ENCODE measurements at places on chromosomes 5 and 9.

GRCh38 chr5:72160329-72160728 lies 53.1 kb downstream of the MAP1B start:
- no peak for DNase-seq

GRCh38 chr5:124741711-124742496 lies 4.5 kb downstream of the ZNF608 start:
- peak; percentile 49 for DNase-seq

DNA sequence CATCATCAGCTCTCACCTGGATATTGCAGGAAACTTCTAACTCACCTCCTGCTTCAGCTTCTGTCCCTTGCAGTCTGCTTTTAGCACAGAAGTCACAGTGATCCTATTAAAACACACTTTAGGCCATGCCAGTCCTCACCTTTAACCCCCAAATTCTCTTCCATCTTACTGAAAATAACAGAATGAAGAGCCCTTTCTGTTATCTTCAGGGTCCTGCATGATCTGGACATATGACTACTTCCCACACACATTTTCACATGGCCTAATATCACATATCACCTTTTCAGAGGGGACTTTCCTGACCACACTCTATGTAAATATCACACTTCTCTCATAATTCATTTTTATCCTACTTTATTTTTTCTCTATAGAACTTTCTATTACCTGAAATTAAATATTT lies 550.6 kb upstream of the CLINT1 start:
- no peak for DNase-seq

GRCh38 chr5:112684737-112685136 lies 52.9 kb upstream of the APC start:
- DNase-seq = no peak

DNA sequence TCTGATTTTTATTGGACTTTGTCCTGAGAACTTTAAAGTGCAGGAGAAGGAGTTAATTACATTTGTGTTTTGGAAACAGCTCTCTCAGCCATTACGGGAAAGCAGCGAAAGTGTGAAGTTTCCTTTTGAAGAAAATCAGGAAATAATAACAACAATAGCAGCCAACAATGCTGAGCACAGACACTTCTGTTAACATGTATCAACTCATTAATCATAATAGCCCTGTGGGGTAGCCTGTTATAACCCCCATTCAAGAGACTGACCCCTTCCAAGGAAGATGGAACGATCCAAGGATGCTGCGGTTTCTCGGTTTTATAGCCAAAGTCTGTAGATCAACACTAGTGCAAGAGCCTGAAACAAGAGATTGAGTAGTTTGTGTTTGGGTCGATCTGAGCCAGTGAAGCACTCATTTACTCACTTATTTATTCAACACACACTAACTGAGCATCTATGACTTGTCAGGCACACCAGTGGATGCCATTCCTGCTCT lies 195.5 kb downstream of the DRD1 start:
- no peak for DNase-seq

DNA sequence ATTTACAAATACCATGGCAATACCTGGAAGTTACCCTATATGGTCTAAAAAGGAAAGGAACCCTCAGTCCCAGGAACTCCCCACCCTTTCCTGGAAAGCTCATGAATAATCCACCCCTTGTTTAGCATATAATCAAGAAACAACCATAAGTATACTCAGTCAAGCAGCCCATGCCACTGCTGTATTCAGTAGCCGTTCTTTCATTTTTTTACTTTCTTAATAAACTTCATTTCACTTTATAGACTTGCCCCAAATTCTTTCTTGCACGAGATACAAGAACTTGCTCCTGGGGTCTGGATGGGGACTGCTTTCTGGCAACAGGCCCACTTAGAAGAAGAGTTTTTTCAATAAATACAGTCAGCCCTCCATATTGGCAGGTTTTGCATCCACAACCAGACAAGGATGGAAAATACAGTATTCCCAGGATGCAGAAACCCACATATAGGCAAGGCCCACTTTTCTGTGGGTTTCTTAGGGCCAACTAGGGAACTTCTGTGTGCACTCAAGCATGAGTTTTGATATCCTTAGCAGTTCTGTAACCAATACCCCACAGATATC lies 2.8 kb upstream of the TBCA start:
- DNase-seq = no peak

DNA sequence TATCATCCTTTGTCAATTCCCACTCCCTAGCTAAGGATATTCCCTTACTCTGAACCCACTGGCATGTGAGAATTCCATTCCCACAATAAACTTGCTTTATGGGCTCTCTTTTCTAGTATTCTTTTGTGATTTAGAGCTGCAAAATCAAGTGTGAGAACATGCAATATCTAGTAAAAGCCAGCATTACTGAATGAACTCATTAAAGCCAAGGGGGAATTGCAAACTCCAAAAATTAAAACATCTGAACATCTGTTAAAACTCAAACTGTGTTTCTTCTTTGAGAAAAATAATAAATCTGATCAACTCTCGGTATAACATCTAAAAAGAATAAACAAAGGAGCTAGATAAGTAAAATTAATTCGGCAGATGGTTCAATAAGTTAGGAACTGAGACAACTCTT lies 53.1 kb upstream of the MPDZ start:
- DNase-seq = no peak

DNA sequence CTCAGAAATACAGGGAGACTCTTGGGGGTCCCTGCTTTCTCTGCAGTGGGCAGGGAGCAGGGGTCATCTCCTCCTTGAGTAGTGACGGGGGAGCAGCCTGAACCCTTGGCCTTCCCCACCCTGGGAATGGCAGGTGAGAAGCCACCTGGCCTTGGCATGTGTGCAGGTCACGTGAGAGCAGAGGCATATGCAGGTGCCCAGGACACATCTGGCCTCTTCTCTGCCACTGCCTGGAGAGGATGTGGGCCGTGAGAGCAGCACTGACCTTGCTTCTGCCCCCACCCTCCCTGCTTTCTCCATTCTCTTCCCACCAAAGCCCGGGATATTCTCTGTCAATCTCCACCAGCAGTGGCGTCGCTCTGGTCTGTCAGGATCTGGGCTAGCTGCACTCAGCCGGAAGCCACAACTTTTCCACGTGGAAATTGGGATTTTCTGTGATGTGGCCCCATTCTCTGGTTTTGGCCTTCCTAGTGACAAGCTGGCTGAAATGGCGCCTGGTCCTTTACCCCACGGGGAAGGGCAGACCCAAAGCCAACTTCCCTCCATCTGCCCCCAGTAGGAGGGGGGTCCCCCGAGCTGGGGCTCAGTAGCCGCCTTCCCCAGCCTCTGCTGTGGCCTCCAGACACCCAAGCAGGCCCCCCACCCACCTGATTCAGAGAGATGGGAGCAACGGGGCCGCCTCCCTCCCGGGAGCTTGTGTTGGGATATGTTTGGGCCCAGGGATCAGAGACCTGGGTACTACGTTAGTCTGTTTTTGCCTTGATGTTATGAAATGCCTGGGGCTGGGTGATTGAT lies 70.4 kb upstream of the FCN1 start:
- no peak for DNase-seq

GRCh38 chr9:127319366-127320114 lies 55.0 kb downstream of the GARNL3 start:
- no peak for DNase-seq

GRCh38 chr9:107881626-107882300 lies 392.2 kb upstream of the KLF4 start:
- DNase-seq = peak; percentile 19

GRCh38 chr5:44783634-44784315 lies 25.0 kb upstream of the MRPS30 start:
- no peak for DNase-seq

DNA sequence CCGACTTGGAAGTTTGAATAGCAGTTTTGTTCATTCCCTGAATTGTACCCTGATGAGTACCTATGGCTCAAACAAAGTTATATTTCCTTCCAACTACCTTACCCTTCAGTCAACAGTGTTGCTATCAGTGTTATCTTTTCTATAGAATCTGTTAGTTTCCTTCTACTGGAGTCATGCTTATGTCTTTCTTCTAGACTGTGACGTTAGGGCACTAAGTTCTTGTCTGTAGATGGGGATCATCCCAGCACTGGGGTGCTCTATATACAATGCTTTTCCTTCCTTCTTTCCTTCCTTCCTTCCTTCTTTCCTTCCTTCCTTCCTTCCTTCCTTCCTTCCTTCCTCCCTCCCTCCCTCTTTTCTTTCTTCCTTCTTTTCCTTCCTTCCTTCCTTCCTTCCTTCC lies 973.0 kb downstream of the CDH12 start:
- DNase-seq = no peak

- DNase-seq = no peak
These were observed 2.7 kb downstream of the CDO1 start for GRCh38 chr5:115813719-115814118.

- peak; percentile 79 for DNase-seq
These were observed 4.6 kb upstream of the SLC25A48 start for GRCh38 chr5:135829681-135830383.

GRCh38 chr5:67636091-67636490 lies 439.5 kb upstream of the CD180 start:
- peak; percentile 51 for DNase-seq

GRCh38 chr5:95241635-95242034 lies 43.3 kb downstream of the MCTP1 start:
- DNase-seq = no peak

DNA sequence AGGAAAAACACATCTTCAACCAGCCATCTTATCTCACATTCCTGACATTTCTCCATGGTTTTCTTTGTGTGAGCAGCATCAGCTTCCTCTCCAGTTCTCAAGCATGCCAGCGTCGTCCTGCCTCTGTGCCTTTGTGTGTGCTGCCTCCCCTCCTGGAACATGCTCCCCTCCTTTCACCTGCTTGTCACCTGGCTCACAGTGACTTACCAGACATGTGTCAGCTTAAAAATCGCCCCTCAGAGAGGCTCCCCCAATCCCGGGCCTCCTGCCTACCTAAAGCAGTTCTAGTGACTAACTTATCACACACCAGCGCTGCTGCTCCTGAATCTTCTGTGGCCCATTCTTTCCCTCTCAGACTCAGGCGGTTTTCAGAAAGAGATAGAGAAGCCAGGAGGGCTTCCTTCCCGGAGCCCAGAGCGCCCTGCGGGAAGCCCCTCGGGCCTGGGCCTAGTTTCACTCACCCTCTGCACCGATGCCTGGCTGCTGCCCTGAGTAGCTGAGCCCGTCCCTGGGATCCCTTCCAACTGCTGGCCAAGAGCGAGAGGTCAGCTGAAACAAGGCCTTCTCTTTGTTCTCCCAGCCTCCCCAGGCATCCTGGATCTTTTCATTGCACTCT lies 51.1 kb upstream of the MVB12B start:
- no peak for DNase-seq

GRCh38 chr5:856531-857425 lies 6.0 kb upstream of the ZDHHC11 start:
- DNase-seq = no peak

DNA sequence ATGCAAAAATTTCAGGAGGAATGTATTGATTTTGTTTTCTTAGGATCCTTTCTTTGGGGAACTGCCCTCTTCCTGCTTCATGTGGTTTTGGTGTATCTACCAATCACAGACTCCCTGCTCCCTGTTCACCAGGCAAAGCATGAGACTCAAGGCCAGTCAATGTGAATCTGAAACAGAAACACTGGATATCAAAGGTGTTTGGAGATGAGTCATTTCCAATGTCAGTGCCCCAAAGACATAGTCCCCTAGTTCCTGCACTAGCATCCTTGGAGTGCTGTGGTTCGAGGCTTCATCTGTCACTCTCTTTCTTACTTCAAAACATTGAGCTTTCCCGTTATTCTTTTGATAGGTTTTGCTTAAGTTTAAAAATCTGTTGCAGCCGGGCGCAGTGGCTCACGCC lies 8.1 kb downstream of the PPP3R2 start:
- DNase-seq = no peak

DNA sequence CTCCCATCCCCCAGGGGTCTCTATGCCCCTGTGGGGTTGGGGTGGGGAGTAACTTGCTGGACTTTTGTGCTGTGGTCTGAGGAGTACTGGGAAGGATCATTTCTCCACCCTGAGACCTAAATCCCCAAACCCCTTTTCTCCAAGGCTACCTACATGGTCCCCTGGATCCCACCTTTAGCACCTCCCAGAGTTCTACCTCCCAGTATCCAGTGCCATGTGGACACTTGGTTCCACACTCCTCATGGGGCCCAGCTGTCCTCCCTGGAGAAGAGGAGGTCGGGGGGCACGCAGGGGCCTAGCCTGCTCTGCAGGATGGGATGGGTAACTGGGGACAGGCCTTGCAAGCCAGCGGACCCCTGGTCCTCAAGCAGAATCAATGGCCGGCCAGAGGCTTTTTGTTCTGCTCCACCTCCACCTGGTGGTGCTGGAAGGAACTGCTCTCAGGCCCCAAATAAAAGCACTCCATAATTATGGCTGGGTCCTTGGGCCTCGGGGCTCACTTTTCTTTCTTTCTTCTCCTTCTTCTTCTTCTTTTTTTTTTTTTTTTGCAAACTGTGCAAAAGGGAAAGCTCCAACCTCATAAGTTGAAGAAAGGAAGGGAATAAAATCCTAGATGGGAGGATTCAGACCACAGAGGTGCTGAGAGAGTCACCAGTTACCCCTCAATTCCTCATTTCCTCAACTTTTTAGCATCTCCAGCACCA lies 68.4 kb downstream of the PSD2 start:
- DNase-seq = peak; percentile 81
